ENCODE measurements at places on chromosomes 13 and 19. TPM values are rescaled to one million over a fixed set of nuclear protein-coding genes. Genes with fewer than 3 reads are reported as not detected.

- DNase-seq, result no peak
Measured at GRCh38 chr13:110443622-110444225, 117.8 kb downstream of the RAB20 start.

- DNase-seq, result no peak
Measured at GRCh38 chr19:7440188-7440975, 48.5 kb downstream of the PEX11G start.

- no peak for DNase-seq
Measured at GRCh38 chr19:2280633-2281264, 1.2 kb downstream of the PEAK3 start.

GRCh38 chr19:14167576-14168138 lies 31.3 kb upstream of the ASF1B start:
- no peak for DNase-seq

DNA sequence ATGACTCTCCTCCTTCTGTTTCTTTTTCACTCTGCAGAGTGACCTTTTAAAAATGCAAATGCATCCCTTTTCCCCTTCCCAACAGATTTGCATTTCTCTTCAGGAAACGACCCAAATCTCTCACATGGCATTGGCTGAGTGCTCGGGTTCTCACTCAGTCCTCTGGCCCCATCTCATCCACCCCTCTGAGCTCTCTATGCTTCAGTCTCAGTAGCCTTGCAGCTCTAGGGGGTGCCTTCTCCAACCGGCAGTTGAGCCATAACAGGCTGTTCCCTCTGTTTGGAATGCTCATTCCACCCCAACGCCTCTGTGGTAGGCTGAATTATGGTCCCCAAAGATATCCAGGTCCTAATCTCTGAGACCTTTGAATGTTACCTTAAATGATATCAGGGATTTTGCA lies 78.2 kb downstream of the AKAP11 start:
- no peak for DNase-seq

DNA sequence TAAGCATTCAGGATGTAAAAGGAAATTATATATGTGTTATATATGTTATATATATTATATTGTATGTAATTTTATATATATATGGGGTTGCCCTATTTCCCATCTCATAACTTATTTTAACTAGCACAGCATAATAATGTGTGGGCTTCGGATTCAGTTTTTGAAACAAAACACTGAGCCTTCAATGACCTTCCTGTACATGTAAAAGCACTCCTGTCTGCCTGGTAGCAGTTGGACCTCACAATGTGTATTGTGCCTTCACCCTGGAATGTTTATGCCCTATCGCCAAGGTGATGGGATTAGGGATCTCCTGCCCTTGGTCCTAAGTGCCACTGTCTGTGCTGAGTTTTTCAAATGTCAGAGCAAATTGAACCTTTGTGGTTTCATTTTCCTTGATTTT lies 968.8 kb downstream of the TUBA3C start:
- peak; percentile 18 for DNase-seq

- DNase-seq, result no peak
Measured at GRCh38 chr13:96104516-96104915, 14.6 kb downstream of the HS6ST3 start.

Gene BCL3
- 208 TPM for total RNA-seq

Gene GPC6
- total RNA-seq, result not detected

Gene PINLYP
- 8.9 TPM for total RNA-seq

Gene CD37
- 248 TPM for total RNA-seq

Gene C19orf67
- total RNA-seq, result not detected
